ENCODE measurements at places on chromosomes 1 and 21. TPM values are rescaled to one million over a fixed set of nuclear protein-coding genes. Genes with fewer than 3 reads are reported as not detected.

C1orf53 gene
- total RNA-seq, result 20.4 TPM

CD1C gene
- not detected for total RNA-seq

DIO1 gene
- total RNA-seq, result not detected

GPATCH3 gene
- total RNA-seq, result 14.5 TPM

LYST gene
- 12.2 TPM for total RNA-seq

CFHR2 gene
- not detected for total RNA-seq

ALG14 gene
- total RNA-seq, result 2.1 TPM

KCNQ4 gene
- total RNA-seq, result 0.05 TPM

DNA sequence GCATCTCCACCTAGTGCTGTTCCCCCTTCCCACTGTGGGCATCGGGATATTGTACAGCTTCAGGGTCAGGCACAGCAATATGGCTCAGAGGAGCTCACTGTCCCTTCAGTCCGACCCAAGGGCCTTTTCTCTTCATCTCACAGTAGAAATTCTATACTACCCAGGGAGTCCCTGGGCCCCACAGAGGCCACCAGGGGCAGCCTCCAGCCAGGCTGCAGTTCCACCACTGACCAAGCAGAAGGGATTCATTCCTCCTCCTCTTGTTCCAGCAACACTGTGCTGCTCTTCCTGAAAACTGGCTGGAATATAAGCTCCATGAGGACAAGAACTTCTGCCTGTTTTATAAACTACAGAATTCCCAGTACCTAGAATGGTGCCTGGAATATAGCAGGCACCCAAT, 70.5 kb downstream of the CD34 start:
- no peak for DNase-seq

GRCh38 chr1:151128800-151129199, 17.6 kb downstream of the SEMA6C start:
- DNase-seq, result no peak

DNA sequence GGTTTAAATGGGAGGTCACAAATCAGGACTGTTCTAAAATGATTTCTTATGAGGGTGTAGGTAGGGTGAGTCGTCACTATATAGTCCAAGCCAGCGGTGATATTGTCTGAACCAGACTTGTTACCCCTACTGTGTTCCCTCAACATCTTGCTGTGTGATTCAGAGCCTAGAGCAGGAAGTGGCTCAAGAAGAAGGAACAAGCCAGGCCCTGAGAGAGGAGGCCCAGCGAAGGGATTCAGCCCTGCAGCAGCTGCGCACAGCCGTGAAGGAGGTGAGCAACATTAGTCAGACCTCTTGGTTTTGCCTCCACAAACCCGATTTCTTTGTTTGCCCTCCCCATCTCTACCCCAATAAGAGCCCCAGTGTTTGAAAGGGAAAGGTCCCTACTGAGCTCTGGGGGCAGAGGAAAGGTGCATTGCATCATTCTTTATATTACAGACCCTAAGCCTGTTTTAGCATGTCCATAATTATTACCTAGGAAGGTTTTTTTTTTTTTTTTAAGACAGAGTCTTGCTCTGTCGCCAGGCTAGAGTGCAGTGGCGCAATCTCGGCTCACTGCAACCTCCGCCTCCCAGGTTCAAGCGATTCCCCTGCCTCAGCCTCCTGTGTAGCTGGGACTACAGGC, 5.0 kb upstream of the SH3BGRL3 start:
- peak; percentile 46 for DNase-seq

DNA sequence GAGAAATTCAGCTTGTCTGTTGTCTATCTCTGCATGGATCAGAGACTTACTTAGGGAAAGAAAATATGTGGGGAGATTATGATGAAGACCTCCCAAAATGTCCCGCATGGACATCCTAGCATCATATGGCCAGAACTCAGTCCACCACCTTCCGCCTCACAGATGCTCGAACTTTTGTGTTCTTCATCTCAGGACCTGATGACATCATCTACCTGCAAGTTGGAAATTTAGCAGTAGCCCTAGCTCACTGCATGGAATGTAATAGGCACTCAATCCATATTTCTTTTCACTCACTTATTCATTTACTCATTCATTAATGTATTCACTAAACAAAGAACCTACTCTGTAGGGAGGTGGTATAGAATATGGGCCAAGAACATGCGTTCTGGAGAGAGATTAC, 96.8 kb downstream of the CLIC6 start:
- DNase-seq, result no peak

GRCh38 chr1:111992476-111992875, 3.0 kb upstream of the KCND3 start:
- no peak for DNase-seq

- DNase-seq, result peak; percentile 44
Observed at GRCh38 chr21:37940691-37941090, 24.4 kb upstream of the KCNJ6 start.

- DNase-seq, result peak; percentile 87
Observed at GRCh38 chr1:221712198-221712684, 29.6 kb downstream of the DUSP10 start.

- peak; percentile 55 for DNase-seq
Observed at GRCh38 chr1:31705080-31705866, 1.5 kb upstream of the COL16A1 start.

GRCh38 chr1:99474350-99474893, 171.5 kb upstream of the PALMD start:
- no peak for DNase-seq

- no peak for DNase-seq
Observed at GRCh38 chr1:246108278-246108925, 398.7 kb downstream of the SMYD3 start.

- DNase-seq, result no peak
Observed at GRCh38 chr1:245111073-245111472, 43.7 kb upstream of the KIF26B start.

DNA sequence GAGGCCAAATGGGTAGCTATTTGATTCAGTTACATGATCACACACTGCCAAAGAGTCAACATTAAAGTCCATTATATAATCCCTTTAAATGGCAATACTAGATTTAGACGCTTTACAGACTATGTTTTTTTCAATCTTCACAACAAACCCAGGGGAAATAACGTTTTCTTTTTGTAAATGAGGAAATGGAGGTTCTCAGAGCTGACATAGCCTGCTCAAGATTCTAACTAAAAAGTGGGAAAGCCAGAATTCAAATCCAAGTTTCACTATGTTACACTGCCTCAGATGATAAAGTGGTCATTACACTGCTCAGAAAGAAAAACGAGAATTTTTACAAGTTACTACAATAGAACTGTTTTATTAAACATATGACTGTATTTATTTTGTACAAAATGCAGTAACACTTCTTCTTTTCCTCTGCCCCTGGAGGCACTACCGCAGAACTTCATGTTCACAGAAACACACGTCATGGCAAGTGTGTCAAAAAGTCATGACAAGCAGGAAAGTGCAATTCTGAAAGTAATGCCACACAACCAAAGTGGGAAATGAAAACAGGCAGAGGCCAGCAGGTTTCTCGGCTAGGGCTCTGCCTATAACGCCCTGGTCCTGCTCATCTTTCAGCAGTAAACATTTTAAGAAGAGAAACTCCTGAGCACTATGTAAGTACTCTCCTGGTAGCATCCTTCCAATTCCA, 19.0 kb downstream of the THEMIS2 start:
- DNase-seq, result no peak

DNA sequence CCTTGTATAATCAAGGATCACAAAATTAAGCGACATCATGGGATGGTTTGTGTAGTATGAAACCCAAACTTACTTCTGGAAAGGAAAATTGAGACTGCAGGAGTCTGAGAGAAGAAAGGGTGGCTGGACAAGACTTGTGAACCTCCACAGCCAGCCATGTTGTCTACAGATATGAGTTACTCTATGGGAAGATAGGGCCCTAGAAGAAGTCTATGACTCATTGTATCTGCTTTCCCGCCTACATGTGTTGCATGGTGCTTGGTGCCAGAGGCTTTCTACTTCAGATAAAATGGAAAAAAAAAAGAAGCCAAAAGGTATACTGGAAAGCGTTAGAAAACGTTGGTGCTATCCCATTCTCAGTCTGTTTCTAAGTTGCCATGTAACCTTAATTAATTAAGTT, 18.7 kb upstream of the OR6N2 start:
- no peak for DNase-seq

GRCh38 chr1:228294717-228295116, 86.9 kb downstream of the OBSCN start:
- DNase-seq, result no peak

DNA sequence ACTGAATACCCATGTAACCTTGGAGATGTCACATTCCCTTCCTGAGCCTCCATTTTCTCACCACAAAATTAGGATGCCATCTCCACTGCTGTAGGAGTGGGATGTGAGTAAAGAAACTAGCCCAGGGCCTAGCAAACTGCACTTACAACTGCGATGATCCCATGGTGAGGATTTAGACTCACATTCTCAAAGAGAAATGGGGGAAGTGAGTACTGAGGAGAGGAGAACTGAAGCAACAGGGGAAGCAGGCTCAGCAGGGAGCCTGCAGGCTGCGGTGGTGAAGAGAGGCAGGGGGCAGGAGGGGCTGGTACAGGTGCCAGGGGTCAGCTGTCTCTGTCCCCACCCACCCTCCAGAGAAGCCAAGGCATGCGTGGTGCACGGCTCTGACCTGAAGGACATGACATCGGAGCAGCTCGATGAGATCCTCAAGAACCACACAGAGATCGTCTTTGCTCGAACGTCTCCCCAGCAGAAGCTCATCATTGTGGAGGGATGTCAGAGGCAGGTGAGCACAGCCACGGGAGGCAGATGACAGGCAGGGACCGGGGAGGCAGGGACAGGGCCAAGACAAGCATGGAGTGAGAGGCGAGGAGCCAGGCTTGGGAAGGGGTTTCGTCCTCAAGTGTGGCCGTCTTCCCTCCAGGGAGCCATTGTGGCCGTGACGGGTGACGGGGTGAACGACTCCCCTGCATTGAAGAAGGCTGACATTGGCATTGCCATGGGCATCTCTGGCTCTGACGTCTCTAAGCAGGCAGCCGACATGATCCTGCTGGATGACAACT, 16.4 kb upstream of the ATP1A4 start:
- DNase-seq, result no peak

GRCh38 chr1:12063141-12064072, at the start of gene TNFRSF8:
Gene TNFRSF8 (plus strand): TSS chr1:12063303. CDS start chr1:12063599, 296 bp downstream.
- DNase-seq, result no peak

- DNase-seq, result peak; percentile 33
Observed at GRCh38 chr1:3956527-3957170, 56.6 kb upstream of the C1orf174 start.

GRCh38 chr1:226945858-226946245, 5.8 kb downstream of the COQ8A start:
- no peak for DNase-seq

- DNase-seq, result no peak
Observed at GRCh38 chr1:43930949-43931275, 2.7 kb upstream of the ARTN start.

DNA sequence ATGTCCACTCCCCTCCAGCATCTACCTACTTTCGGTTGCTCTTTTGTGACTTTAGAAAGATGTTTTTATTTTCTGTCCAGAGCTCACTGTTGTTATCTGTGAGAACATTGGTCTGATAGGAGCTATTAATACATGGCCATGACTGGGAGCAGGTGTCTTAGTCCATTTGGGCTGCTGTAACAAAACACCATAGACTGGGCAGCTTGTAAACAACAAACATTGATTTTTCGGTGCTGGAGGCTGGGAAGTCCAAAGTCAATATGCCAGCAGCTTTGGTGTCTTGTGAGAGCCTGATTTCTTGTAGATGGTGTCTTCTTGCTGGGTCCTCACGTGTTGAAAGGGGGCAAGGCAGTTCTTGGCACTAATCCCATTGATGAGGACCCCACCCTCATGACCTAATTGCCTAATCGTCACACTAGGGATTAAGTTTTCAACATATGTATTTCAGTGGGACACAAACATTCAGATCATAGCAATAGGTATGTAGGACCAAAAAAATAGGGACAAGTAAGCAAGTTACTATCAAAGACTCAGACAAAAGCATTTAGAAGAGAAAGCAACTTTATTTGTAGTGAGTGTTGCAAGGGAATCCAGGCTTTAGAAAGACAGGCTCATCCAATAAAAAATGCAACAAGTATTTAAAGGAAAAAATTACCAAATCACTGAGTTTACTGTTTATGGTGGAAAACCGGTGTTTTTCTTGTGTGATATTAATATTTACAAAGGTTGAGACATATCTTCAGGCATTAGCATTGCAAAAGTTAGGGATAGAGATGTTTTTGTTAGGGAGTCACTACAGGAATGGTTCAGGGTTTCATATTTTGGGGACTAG, 55.2 kb upstream of the WDR26 start:
- no peak for DNase-seq

- DNase-seq, result no peak
Observed at GRCh38 chr1:174914991-174915390, 84.8 kb upstream of the CACYBP start.

DNA sequence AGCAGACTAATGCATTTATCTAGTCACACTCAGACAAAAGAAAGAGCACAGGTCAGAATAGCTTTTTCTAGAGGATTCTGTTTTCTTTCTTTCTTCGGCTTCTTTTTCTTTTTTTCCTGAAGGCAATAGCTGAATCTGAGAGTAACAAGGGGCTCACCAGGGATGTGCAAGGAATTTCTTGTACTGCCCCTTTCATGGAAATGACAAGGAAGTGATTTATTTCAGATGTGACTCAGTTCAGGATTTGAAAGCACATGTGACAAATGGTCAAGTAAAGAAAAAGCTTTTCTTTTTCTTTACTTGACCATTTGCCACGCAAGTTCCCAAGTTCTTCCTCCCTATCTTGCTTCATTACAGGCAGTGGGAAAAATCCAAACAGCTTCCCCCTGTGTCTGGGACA, 202.0 kb downstream of the GABPA start:
- peak; percentile 42 for DNase-seq

GRCh38 chr1:58324558-58324957, 222.0 kb downstream of the OMA1 start:
- DNase-seq, result no peak

DNA sequence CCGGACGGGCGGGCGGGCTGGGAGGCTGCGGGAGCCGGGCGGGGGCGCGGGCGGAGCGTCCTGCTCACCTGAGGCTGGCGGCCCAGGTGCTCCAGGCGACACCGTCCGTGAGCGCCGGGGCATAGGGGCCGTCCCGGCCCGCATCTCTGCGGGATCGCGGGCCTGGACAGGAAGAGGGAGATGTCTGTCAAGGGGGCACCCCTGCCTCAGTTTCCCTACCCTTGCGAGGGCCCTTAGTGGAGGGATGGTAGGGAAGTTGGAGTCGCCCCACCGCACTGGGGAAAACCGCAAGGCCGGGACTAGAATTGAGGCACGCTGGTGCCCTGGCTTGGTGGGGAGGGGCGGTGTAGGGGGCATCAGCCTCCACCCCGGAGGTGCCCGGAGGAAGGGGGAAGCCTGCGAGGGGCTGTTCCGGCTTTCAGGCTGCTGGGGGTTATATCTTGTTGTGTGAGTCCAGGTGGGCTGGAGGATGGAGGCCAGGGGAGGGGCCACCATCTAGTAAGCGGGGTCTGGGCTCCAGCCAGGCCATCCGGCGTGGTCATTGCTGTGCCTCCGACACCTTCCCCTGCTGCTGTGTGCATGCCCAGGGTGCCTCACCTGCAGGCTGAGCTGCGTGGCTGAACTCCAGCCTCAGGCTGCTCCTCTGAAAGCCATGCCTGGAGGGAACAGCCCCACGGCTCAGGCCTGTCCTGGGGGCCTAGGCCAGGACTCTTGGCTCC, 580 bp downstream of the VWA1 start:
- no peak for DNase-seq

Data from M059J (cell line).